ENCODE measurements at places on chromosomes 11 and 22.
A peak's percentile ranks its signal among the peaks of the same experiment; 100 is the strongest.

DNA sequence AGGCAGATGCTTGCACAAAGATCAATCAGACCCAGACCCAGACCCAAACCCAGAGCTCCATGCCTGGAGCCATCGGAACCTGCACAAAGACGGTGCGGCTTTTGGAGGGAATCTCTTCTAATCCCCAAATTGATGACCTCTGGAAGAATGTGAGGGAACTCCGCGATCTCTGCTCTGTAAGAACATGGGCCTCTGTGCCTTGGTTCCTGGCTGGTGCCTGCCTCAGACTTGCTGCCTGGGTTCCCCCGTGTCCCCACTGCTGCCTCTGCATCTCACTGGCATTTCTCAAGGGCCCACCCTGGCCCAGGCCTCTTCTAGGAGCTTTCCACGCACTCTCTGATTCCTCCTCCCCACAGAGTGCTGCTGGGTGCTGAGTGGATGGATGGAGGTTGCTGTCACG, 1044.4 kb downstream of the TBC1D22A start:
- no peak for DNase-seq

GRCh38 chr11:28146123-28146751, 38.0 kb downstream of the METTL15 start:
- peak; percentile 92 for DNase-seq

- DNase-seq: no peak
These were observed 228.5 kb upstream of the SESN3 start for GRCh38 chr11:95459291-95460042.

DNA sequence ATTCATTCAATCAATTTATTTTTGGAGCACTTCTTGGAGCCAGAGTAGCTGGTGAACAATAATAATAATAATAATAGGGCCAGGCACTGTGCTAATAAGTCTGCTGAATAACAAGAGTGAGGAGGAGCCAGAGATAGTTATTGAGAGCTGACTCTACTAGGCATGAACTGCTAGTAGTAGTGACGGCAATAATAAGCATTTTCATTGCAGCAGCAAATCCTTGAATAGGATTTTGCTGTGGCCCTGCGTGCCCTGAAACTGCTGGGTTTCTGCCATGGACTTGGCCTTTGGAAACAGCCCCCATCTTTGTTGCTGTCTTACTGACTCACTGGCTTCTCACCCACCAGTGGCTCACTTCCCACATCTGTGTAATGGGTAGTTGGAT, 545.9 kb downstream of the MIAT start:
- DNase-seq: no peak

DNA sequence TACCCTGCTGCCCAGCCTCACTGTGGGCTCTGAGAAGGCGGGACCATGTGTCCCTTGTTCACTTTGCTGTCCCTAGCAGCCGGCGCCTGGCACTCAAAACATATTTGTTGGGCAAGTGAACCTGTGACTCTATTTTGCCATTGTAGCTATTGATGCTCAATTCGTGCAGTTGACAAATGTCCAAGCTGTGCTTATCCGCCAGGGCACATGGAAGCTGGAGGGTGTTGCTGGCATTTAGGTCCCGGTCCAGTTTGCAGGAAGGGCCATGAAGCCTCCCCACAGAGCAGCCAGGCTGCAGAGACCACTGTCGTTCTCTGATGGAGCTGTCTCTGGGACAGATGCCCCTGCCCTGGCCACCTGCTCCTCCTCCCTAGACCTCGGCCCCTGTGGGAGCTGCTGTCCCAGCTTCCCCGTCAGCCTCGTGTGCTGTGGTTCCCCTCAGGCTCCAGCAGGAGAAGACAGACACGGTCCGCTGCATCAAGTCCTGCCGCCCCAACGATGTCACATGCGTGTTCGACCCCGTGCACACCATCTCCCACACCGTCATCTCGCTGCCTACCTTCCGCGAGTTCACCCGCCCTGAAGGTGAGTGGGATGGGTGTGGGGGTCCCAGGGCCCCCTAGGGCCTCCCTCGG, 71.5 kb downstream of the FBLN1 start:
- no peak for DNase-seq

DNA sequence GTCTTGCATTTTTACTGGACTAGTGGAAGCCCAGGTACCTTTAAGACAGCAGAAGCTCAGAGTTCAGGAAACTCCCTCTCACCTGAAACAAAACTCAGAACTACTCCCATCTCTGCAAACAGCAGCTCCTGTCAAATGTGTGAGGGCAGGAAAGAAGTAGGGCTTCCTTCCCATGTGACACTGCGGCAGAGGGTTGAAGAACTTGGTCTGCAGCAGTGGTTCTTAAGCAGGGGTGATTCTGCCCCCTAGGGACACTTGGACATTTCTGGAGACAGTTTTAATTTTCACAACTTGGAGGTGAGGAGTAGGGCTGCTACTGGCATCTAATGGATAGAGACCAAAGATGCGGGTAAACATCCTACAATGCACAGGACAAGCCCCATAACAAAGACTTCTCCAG, 63.4 kb downstream of the RCN1 start:
- peak; percentile 25 for DNase-seq

GRCh38 chr11:123214396-123214795, 19.3 kb upstream of the CLMP start:
- DNase-seq: no peak

GRCh38 chr11:111714522-111714921, 51.7 kb downstream of the PPP2R1B start:
- no peak for DNase-seq

- DNase-seq: no peak
These were observed 630 bp downstream of the CD5 start for GRCh38 chr11:61102667-61103571.

DNA sequence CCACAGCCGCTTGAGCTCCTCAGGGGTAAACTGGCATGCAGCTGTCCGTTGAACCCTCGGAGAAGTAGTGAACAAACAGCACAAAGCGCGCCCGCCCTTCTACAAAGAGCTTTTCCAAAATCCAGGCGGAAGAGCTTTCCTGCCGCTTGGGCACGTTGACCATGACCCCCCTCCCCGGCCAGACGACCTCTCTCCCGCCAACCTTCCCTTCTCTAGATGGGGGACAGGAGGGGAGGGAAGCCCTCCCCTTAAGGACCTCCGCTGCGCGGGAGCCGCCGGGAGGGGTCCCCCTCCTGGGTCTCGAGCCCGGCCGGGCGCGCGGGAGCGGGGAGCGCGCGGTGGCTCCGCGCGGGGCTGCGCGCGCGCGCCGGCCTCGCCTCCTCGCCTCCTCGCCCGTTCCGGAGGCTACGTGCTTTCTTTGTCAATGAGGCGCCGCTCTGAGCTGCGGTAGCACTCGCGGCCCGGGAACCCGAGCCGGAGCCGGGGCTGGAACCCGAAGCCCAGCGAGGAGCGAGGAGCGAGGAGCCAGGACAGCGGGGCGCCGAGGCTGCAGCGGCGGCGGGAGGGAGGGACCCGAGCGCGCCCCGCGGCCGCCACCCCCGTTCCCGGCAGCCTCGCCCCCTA, 118.6 kb downstream of the HIPK3 start:
- peak; percentile 35 for DNase-seq
